ENCODE measurements at places on chromosomes 13 and 19.

DNA sequence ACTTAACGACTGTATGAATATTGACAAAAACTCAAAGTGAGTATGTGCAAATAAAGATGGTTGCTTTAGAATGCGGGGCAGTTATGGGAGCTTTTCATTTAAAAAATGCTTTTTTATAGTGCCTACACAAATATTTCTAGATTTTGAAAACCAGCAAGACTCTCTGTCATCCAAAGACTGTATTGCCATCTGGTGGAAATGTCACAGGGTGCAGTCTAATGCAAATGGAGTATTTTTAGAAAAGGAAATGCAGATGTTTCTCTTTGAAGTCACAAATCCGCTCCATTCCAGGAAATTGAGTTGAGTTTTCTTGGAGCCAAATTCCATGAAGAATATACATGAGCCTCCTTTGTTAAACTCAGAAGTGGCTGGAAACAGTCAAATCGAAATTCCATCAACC is 2.3 kb upstream of the C1QTNF9B start:
- DNase-seq, result no peak

GRCh38 chr13:89382981-89383380 is 1711.8 kb downstream of the SLITRK5 start:
- no peak for DNase-seq

- DNase-seq, result no peak
Observed at GRCh38 chr19:51702103-51702824, 9.1 kb downstream of the SPACA6 start.

- no peak for DNase-seq
Observed at GRCh38 chr19:16888629-16889365, at the start of gene F2RL3. F2RL3 (plus strand) TSS chr19:16888999; CDS start chr19:16889190, 191 bp downstream.

DNA sequence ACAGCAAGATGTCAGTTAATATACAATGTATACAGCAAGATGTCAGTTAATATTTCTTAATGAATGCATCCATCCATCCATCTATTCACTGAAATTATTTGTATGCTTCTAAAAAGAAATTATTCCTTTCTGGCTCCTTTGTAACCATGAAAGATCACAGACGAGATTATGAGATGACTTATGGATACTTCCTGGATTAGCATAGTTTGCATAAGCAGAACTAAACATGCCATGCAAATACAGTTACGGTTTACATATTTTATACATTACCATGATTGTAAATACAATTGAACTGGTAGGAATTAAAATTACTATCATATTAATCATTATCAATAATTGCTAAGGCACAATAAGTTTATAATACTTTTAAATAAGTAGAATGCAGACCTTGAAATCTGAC is 32.7 kb downstream of the NALCN start:
- no peak for DNase-seq
